ENCODE measurements at places on chromosomes 6 and 20. TPM values are rescaled to one million over a fixed set of nuclear protein-coding genes. Genes with fewer than 3 reads are reported as not detected.

CST5 gene
- 0.41 TPM for total RNA-seq

COL21A1 gene
- total RNA-seq: 0.53 TPM

CHRNA4 gene
- 0.82 TPM for total RNA-seq

KHDC1L gene
- total RNA-seq: not detected

TRIM10 gene
- not detected for total RNA-seq

RWDD1 gene
- 42.1 TPM for total RNA-seq

MUCL3 gene
- not detected for total RNA-seq

DYNLT2 gene
- 1.0 TPM for total RNA-seq

Measured in astrocyte (in vitro differentiated cells and primary cell).